B cell (primary cell): ENCODE measurements at places on chromosomes 7 and 10. TPM values are rescaled to one million over a fixed set of nuclear protein-coding genes. Genes with fewer than 3 reads are reported as not detected.

The LRRC72 gene
- total RNA-seq = not detected in 2 replicates

The TUBAL3 gene
- not detected in 2 replicates for total RNA-seq

The CRYGN gene
- total RNA-seq = not detected in 2 replicates

The NOBOX gene
- not detected in 2 replicates for total RNA-seq

The PITX3 gene
- total RNA-seq = not detected in 2 replicates

DNA sequence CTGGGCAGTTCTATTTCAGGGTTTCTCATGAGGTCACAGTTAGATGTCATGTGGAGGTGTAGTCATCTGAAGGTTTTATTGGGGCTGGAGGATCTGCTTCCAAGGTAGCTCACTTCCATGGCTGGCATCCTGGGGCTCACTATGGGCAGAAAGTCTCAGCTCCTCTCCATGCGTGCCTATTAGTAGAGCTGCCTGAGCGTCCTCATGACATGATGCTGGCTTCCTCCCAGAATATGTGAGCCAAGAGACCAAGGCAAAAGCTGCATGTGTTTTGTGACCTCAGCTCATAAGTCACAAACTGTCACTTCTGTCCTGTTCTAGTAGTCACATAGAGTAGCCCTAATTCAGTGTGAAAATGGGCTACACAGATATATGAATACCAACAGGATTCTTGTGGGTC lies 524.4 kb downstream of the SUGCT start:
- DNase-seq = no peak

- DNase-seq = no peak
Observed at GRCh38 chr10:79097021-79097872, 28.5 kb downstream of the ZMIZ1 start.

GRCh38 chr10:3931224-3931623 lies 146.2 kb upstream of the KLF6 start:
- no peak for DNase-seq

GRCh38 chr7:1646957-1647891 lies 22.9 kb upstream of the ELFN1 start:
- no peak for DNase-seq

DNA sequence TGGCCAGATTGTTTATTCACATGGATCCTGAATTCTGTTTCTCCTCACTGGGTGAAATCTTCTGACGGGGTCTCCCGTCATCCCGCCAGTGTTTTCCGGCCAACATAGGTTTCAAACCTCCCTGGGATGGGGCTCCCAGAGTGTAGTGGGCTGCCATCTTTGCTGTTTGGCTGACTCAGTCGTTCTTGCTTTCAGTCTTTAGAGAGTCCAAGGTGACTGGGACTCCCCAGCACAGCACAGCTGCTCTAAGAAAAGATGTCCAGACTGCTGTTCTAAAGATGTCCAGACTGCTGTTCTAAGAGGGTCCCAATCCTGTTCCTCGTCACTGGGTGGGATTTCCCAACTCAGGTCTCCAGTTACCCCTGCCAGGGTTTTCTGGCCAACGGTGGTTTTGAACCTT lies 801.9 kb upstream of the IGFBP3 start:
- no peak for DNase-seq

DNA sequence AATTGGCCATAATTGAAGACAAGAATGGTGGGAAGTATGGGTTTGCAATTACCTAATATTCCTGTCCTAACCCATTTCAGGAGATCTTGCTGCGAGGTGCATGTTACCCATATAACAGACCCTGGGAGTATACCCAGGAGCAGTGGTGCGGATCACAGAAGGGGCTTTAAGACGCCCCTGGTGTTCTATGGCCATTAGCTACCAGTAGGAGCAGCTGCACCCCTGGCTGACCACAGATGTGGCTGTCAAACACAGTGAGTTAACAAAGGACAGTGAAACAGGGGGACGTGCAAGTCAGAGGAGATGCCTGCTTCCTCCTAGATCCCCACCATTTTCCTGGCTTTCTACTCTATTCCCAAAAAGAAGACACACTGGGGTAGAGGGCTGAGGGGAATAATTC lies 25.2 kb downstream of the AOC1 start:
- no peak for DNase-seq

- DNase-seq = no peak
Observed at GRCh38 chr7:4227105-4228010, 454.7 kb upstream of the FOXK1 start.

DNA sequence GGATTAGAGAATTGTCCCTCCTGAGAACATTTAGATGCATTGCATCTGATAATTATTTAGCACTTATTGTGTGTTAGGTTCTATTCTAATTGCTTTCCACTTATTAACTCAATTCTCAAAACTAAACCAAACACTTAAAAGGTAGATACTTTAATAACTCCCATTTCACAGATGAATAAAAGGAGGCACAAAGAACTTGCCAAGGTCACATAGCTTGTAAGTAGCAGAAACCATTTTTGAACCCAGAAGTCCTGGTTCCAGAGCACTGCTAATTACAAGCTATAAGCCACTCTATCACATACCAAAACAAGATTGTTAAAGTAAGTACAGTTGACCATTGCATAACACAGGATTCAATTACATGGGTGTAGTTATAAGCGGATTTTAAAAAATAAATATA lies 164.9 kb downstream of the CPED1 start:
- no peak for DNase-seq
